ENCODE measurements at places on chromosomes 3 and 15.

DNA sequence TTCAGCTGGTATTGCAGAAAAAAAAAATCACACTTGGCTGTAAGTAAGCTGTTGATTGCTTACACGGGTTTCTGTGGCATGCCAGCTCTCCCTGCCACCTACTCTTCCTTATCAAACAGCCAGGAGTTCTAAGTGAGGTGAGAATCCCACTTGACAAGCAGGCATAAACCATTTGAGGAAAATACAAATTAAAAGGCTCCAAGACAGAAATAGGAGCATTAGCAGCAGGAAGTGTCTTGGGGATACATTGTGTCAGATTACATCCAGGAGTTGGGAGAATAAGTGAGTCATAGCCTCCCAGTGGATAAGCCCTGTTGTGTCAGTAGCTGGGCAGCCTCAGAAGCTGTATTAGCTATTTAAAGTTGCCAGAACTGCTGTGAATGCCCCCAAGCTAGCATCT is 256.0 kb downstream of the CNTN4 start:
- no peak for DNase-seq

- DNase-seq, result peak; percentile 6
Measured at GRCh38 chr3:52134761-52135160, 19.5 kb downstream of the POC1A start.

DNA sequence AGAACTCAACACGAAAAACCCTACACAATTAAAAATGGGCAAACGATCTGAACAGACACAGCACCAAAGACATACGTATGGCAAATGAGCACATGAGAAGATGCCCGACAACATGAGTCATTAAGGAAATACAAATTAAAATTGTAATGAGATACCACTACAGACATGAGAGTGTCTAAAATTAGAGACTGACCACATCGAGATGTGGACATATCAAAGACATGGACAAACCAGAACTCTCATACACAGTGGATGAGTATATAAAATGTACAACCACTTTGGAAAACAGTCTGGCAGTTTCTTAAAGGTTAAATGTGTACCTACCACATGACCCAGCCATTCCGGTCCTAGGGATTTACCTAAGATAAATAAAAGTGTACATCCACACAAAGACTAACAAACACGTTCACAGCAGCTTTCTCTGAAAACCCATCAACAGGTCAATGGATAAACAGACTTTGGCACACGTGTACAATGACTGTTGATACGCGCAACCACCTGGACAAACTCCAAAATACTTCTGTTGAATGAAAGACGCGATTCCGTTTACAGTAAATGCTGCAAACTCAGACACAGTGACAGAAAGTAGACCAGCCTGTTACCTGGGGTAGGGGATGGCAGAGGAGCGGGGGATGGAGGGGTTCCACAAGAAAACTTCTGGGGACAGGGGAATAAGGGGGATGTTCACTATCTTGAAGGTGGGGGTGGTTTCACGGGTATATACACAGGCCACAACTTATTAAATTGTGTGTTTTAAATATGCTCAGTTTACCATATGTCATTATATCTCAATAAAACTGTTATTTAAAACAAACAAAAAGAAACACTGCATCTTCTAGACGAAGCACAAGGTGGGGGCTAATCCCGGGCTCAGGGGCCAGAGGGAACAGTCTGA is 2.1 kb downstream of the TNK2 start:
- DNase-seq, result no peak

GRCh38 chr15:60589728-60590127 is 110.8 kb upstream of the ICE2 start:
- DNase-seq, result no peak

GRCh38 chr3:8509961-8510360 is 8.3 kb downstream of the LMCD1 start:
- no peak for DNase-seq

DNA sequence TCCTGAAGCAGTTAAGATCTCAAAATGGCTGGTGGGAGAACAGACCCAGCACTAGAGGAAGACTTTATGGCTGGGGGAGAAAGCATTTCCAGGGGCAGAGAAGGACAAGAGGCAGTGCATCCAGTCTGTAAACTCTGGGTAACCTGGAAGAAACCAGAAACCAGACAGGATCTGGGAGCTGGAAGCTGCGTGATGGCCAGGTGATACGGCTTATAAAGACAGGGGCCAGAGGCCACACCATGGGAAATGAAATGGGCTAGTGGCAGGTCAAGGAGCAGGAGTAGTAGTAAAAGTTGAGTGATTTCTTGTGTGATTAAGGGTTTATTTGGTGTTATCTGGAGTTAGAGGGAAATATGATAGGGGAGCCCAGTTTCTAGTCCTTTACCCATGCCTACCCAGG is 144.7 kb upstream of the ARRDC4 start:
- DNase-seq, result no peak

- no peak for DNase-seq
Measured at GRCh38 chr3:29525254-29525881, 244.5 kb downstream of the RBMS3 start.

DNA sequence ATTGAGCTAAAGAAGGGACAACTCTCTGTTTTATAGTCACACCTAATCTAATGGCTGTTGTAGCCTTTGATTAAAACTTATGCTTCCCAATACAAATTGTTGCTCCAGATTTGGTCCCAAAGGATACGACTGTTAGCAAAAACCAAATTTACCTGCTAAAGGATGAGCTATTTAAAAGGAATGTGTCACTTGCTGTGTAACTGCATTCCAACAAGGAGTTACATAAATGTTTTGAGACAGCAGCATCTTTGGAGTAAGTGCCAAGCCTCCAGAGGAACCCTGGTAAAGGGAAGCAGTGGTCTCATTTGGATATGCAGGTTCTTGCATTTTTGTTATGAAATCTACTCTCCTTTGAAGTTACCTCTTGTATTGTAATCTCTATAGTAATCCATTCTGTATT is 233.3 kb downstream of the THSD4 start:
- DNase-seq, result no peak

GRCh38 chr3:35659768-35660167 is 20.4 kb downstream of the ARPP21 start:
- DNase-seq, result no peak

DNA sequence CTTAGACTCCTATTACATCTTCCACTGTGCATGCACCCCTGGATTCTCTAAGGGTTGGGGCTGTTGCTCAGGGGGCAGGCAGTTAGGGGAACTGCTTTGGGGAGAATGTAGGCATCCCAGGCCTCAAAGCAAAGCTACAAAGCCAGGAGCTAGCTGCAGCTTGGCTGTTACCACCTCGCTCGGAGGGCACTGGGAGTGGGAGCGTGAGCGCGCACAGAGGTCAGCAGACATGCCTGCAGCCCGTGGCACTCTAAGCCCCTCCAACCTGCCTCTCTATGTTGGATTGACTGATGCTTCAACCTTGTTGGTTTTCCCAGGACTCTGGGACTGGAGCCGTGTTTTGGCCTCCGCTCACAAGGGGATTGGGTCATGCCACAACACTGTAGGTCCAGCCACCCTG is 69.8 kb downstream of the CPN2 start:
- DNase-seq, result no peak

GRCh38 chr3:46089237-46090011 is 62.1 kb upstream of the XCR1 start:
- DNase-seq, result peak; percentile 17

DNA sequence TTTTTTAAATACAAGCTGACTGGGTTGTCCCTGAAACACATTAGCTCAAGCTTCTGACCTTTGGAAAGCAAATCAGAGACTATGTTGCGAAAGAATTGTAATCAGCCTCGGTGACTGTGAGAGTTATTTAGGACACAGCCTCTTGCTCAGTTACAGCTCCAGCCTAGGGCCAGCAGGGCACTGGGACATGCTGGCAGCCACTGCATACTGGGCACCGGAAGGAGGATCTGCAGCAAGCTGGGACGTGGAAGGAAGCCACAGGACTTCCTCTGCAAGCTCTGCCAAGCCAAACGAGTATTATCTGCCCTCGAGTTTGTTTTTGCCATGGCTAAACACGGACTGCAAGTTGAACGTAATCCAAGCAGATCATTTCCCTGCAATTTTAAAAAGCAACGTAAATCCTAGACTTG is 24.4 kb upstream of the COPG1 start:
- DNase-seq, result peak; percentile 71

- no peak for DNase-seq
Measured at GRCh38 chr3:106420628-106421027, 551.8 kb upstream of the CBLB start.

DNA sequence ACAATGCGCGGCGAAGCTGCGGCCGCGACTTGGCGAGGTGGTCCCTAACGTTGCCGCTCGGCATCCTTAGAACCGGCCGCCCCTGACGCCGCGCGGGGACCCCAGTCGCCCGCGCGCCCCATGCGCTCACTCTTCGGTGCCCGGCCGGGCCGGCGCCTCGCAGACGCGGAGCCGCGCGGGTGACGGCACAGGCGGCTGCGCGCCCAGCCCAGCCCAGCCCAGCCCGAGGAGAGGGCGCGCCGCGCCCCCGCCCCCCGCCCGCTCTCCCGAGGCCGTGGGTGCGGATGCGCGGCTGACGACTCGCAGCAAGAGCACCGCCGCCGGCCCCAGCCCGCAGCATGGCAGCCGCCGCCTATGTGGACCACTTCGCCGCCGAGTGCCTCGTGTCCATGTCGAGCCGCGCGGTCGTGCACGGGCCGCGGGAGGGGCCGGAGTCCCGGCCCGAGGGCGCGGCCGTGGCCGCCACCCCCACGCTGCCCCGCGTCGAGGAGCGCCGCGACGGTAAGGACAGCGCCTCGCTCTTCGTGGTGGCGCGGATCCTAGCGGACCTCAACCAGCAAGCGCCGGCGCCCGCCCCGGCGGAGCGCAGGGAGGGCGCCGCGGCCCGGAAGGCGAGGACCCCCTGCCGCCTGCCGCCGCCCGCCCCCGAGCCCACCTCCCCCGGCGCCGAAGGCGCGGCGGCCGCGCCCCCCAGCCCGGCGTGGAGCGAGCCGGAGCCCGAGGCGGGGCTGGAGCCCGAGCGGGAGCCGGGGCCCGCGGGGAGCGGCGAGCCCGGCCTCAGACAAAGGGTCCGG is 437 bp downstream of the KLF13 start:
- no peak for DNase-seq

DNA sequence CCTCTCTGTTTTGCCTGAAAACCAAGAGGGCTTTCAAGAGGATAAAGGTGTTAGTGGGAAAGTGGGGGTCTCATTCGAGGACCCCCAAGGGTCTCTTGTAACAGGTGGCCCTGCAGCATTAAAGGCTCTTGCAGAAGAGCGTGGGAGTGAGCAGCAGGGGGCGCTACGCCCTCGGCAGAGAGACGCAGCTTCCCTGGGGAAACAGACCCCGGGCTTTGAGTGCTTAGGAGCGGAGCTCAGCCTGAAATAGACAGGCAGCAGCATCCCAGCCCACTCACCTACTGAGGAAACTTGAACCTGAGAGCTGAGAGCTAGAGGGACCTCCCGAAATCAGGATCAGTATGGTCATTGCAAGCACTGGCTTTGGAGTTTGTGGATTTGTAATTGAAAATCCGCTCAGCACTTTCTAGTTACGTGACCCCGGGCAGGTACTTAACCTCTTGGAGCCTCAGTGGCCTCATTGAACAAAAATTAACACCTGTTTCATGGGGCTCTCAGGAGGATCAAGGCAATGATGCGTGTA is 25.7 kb downstream of the RPLP1 start:
- peak; percentile 44 for DNase-seq
